ENCODE measurements at places on chromosomes 5 and 9.

- DNase-seq: peak; percentile 75
Observed at GRCh38 chr5:318341-318897, 3.1 kb upstream of the AHRR start.

GRCh38 chr5:147539053-147539452, 29.2 kb upstream of the DPYSL3 start:
- DNase-seq: peak; percentile 62

- DNase-seq: no peak
Observed at GRCh38 chr9:33297432-33297831, 7.1 kb downstream of the NFX1 start.

DNA sequence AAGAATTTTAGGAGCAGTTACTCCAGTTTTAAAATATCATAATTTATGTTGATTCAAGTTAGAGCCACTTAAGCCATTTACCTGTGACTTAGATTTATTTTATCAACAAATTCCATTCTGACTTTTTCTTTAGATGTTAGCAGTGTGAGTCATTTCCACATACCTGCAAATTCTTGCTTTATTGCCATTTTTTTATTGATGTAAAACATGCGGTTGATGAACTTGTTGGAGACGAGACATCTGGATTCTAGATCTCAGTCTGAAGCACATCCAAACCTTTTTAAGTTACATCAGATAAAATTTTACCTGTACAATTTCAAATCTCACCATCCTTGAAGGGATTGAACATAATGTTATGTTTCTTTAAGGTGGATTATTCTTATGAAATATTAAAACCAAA, 240.9 kb downstream of the IRX1 start:
- DNase-seq: no peak

- DNase-seq: no peak
Observed at GRCh38 chr5:65133477-65134110, 348.1 kb downstream of the ADAMTS6 start.

- peak; percentile 2 for DNase-seq
Observed at GRCh38 chr5:133801955-133802751, 166.3 kb downstream of the C5orf15 start.

DNA sequence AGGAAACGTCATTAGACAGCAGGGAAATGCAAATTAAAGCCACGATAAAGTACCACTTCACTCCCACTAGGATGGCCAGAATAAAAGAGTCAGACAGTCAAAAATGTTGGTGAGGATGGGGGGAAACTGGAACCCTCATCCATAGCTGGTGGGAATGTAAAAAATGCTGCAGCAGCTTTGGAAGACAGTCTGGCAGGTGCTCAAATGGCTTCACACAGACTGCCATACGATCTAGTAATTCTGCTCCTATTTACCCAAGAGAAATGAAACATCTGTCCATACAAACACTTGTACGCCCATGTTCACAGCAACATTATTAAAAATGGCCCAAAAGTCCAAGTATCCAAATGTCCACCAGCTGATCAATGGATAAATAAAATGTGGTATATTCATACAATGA, 158.9 kb upstream of the PHYKPL start:
- DNase-seq: no peak

GRCh38 chr5:169895926-169896325, 84.4 kb downstream of the INSYN2B start:
- peak; percentile 11 for DNase-seq

GRCh38 chr5:136631186-136631585, 265.8 kb upstream of the TRPC7 start:
- no peak for DNase-seq

DNA sequence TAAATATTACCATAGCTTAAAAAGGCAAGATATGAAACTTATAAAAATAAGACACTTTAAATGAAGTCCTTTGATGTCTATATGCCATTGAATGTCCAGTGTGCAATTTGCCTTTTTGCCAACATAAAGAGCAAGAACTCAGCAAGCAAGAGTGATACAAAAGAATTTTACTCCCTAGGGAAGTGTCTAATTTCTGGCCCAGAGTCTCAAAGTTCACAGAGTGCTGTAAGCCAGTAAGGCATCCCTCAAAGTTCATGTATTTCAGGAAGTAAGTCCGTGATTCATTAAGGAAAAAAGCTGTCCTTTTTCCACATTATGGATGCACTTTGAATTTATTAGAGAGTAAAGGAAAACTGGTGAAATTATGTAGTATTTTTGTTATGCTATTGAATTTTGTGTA, 185.2 kb downstream of the CCDC171 start:
- DNase-seq: peak; percentile 56

DNA sequence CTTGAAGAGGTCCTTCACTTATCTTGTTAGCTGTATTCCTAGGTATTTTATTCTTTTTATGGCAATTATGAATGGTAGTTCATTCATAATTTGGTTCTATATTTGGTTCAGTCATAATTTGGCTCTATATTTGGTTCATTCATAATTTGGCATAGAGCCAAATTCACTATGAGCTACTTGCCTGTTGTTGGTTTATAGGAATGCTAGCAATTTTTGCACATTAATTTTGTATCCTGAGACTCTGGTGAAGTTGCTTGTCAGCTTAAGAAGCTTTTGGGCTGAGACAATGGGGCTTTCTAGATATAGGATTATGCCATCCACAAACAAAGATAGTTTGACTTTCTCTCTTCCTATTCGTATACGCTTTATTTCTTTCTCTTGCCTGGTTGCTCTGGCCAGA, 142.2 kb downstream of the PLCXD3 start:
- DNase-seq: no peak

DNA sequence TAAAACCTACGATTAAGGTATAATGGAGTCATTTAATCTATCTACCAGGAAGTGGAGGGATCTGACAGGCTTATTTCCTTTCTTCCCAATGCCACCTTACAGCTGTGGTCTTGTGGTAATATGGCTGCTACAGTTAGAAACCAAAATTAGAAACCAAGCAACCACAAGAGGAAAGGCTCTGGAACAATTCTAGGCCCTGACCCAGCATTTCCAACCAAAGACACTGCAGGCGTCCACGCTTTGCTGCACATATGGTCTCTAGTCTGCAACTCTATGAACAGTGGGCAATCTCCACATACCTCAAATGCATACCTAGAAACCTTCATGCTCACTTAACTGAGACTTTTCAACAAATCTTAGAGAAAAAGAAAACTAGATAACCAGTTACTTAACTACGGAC, 339.1 kb downstream of the NFIB start:
- DNase-seq: peak; percentile 51

- DNase-seq: no peak
Observed at GRCh38 chr9:136861874-136862457, 4.1 kb downstream of the EDF1 start.

DNA sequence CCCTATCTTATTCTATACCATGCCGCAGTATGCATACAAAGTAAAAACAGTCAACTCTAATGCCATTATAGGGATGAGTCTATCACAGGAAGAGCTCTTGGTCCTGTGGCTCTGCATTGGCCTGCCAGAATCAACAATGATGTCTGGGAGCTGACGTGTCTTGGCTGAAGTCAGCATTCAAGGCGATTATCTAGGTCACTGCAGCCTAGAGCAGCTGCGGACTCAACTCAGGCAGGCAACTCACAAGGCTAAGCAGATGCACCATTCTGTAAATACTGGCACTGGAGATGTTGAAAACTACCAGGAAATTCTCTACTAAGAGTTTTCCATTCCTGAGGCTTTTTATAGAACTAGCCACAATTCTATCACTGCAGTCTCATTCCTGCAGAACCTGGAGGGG, 13.3 kb downstream of the SPATA9 start:
- DNase-seq: peak; percentile 98

DNA sequence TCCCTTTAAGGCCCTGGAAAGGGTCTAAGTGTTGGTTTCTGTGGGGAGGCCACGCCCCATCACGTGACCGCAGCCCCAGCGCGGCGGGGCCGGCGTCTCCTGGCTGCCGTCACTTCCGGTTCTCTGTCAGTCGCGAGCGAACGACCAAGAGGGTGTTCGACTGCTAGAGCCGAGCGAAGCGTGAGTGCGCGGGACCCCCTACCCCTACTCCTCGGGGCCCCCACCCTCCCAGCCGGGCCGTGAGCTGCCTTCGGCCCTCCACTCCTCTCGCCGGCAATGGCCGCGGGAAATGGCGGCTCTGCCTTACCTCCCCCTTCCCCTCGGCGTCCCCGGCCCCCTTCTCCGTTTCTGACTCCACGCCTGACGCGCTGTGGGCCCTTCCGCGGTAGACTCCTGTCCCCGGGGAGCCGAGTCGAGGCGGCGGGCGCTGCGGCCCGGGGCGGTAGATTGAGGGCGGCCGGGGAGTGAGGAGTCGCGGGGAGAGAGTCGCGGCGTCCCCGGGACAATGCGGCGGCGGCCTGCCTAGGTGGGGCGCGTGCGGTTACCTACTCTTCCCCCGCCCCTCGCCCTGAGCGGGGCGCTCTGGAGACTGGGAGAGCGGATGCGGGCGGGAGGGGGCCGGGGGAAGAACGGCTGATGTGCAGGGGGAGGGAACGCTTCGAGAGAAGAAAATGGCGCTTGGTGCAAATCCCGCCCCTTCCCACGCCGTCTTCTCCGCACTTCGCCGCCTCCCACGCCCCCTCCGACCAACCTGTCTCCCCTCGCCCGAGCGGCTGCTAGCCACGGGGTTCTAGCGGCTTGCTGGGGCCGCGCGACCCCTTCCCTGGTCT, at the start of gene SUB1:
SUB1 (plus strand) TSS at position 112 of the 830 bp plus-strand sequence. CDS start 2,956 bp downstream, outside the sequence.
- DNase-seq: peak; percentile 93

- DNase-seq: no peak
Observed at GRCh38 chr9:101140764-101141163, 112.2 kb downstream of the PLPPR1 start.

- DNase-seq: no peak
Observed at GRCh38 chr9:124500028-124500795, 7.0 kb downstream of the NR5A1 start.

GRCh38 chr9:99011161-99011709, 67.5 kb downstream of the COL15A1 start:
- peak; percentile 51 for DNase-seq

GRCh38 chr5:59249160-59249559, 644.4 kb downstream of the PDE4D start:
- no peak for DNase-seq

GRCh38 chr5:120007598-120007997, 378.2 kb downstream of the FAM170A start:
- no peak for DNase-seq

GRCh38 chr5:139763930-139764791, 31.4 kb upstream of the PSD2 start:
- DNase-seq: peak; percentile 23

GRCh38 chr5:87867281-87867680, 401.4 kb downstream of the TMEM161B start:
- DNase-seq: no peak

Data from astrocyte of the spinal cord (primary cell).